ENCODE measurements at places on chromosomes 1 and 21. TPM values are rescaled to one million over a fixed set of nuclear protein-coding genes. Genes with fewer than 3 reads are reported as not detected.

Gene CFAP107
- total RNA-seq, result not detected

DNA sequence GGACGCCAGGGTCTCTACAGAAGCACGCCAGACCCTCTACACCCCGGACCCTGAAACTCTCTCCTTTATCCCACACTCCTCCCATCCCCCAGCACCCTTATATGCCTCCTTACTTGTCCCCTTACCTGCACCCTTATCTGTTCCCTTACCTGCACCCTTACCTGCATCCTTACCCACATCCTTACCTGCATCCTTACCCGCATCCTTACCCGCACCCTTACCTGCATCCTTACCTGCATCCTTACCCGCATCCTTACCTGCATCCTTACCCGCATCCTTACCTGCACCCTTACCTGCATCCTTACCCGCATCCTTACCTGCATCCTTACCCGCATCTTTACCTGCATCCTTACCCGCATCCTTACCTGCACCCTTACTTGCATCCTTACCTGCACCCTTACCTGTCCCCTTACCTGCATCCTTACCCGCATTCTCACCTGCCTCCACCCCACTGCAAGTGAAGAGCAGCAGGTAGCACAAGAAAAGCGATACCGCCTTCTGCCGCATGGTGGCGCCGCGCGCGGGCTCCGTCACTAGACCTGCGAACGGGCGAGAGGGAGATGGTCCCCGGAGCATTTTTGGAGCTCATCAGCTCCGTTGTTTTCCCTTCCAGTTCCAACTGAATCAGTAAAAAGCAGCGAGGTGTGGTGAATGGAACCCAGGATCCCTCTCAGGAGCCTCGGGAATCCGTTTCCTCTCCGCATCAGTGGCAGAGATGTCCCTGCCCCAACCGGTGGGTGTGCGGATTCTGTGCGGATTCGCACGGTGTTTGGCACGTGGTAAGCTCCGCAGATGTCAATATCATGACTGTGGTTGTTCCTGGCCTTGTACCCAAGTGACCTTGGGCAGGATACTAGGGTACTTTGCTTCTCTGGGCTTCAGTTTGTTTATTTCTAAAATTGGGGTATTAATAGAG, 2.9 kb downstream of the IFI6 start:
- peak; percentile 80 for DNase-seq

- DNase-seq, result no peak
Observed at GRCh38 chr1:25577134-25577920, 33.9 kb downstream of the LDLRAP1 start.

DNA sequence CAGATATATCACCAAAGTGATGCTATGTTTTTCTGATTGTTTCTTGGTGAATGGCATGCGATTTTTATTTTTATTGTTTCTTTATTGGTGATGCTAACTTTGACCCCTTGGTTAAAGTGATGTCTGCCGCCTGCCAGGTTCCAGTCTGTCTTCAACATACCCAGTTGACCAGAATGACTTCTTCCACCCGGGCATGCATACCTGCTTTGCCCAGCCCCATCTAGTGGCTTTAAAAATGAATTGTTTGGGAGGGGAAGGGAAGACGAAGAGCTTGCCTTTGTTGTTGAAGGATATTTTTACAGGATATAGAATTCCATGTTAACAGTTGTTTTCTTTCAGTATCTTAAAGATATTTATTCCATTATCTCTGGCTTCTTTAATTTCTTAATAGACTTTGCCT, 65.1 kb downstream of the ATG4C start:
- no peak for DNase-seq

Measured in left ventricle myocardium inferior (tissue), 1 donor.